Neural crest cell (in vitro differentiated cells): ENCODE measurements at places on chromosomes 2 and 18.

- peak; percentile 60 for DNase-seq
Observed at GRCh38 chr2:85243101-85244072, 84.4 kb downstream of the TGOLN2 start.

DNA sequence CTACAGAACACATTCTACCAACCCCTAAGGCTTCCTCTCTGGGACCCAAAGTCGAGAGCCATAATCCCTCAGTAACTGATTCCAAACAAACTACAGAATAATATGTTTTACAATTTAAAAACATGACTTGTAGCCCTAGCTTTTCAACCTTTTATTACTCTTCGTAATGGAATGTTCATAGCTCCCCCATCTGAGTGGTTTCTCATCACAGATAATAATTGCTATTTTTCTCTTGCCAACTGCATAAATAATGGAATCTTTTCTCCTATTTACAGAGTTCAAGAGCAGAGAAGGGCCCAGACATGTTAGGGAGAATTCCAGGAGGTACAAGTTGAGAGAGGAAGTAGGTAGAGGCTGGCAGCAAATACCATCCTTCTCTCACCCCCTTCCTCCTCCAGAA is 59.9 kb upstream of the CERS6 start:
- no peak for DNase-seq

DNA sequence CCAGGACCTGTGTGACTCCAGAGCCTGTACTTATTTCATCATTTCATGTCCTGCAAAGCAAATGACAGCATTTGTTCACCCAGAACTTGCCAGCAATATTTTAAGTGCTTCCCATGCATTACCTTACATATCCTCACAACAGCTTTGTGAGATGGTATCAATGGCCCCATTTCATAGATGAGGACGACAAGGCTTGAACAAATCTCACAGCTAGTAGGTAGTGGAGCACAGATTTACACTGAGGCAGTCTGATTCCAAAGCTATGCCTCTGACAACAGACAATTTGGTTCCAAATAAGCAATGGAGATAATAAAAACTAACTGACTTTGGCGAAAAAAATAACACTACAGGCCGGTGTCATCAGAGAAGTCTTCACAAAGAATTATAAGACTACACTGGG is 33.5 kb downstream of the LRP2 start:
- no peak for DNase-seq

DNA sequence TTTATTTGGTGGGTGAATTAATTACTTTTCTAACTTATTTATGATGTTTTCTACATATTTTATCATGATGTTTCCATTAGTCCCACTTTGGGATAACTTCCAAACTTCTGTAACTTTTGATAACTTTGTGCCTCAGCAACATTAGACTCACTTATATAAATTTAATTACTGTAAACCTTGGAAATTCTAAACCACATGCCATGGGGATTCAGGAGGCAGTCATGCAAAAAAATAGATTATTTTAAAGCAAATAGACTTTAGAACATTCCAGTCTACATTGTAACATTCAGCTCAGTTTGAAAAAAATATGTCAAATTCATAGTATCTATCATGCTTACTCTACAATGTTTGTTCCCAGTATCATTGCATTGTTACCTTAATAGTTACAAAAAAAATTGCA is 728.5 kb upstream of the NRXN1 start:
- no peak for DNase-seq

DNA sequence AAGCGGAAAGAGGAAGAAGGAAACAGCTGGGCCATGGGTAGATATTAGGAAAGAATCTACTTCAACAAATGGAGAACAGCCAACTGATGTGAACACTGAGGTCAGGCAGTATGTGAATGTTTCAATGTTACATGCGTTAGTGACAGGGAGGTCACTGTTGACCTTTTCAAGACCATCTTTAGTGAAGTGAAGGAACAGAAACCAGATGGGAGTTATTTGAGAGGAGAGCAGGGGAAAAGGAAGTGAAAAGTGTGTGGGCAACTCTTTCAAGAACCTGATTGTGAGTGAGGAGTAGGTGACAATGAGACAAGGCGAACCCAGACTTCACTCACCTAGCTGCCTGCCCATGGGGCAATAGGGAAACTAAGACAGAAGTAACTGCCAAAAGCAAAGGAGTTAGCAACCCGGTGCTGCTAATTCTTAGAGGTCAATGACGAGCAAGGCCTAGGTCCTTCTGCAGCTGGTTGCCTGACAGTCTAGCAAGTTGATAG is 67.0 kb downstream of the SP3 start:
- no peak for DNase-seq

DNA sequence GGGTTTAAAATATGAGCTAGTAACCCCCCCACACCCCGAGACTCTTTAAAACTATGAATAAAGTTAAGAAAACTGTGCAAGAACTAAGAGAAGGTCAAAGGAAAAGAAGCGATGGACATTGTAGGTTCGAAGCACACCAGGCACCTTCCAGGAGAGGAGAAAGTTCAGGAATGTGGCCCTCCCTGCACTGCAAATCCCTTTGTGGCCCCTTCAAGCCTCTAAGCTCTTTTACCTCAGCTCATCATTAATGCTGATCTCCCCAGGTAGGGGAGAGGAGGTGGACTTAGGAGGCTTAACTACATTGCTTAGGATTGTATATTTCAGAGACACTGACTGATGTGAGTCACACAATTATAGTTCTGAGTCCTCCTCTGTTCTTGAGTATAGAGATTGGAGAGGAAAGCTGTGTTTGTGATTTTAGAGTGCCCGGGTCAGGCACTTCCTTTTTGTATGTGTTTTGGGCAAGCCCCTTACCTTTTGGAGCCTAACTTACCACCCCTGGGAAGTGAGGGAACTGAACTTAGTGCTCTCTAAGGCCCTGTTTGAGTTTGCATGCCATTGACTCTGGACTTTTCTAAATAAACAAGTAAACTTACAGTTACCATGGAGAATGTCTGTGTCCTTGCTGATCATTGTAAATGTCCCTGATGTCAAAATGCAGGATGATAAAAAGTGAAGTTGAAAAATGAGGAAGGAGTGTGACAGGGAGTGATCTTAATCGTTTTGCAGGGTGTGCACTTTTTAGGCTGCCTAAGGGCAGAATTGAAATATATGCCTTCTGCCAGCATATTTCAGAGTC is 140.8 kb upstream of the ZEB2 start:
- DNase-seq, result no peak

DNA sequence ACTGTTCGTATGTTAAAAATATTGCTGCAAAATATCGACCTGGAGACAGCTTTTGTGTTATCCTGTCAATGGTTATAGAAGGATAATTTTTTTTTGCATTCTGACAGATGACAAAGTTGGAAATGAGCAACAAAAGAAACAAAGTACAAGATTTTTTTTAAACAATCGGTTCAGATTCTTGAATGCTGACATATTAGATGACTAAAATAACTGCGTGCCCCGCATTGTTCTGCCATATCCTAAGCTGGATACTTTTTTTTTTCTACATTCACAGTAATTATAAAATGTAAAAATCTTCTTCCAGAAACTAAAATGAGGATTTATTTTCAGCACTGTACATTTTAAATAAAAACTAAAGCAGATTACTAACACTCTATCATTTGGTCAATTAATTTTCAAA is 67.1 kb downstream of the ABCG8 start:
- DNase-seq, result no peak

- DNase-seq, result no peak
Observed at GRCh38 chr2:29053223-29053622, 21.1 kb downstream of the PCARE start.

DNA sequence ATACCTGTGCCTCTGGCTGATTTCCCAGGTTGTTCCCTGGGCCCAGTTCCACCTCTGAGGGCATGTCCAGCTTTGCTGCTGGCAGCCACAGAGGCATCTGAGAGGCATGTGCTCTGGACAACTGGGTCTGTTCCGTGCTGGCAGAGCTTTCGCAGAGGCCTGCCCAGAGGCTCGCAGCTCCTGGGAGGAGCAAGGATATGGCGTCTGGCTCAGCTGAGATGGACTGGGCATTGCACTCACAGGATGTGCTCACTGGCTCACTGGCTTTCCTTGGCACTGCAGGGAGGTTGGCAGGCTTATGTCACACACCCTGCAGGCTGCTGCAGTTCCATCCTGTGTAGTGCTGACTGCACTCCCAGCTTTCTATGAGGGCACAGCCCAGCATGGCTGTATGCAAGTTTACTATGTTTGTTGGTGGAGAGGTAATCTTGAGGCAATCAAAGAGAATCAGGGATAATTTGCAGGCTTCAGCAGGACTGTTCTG is 172.3 kb downstream of the PRKCE start:
- no peak for DNase-seq

- DNase-seq, result no peak
Observed at GRCh38 chr2:42036413-42036812, 11.4 kb upstream of the PKDCC start.

- no peak for DNase-seq
Observed at GRCh38 chr2:24123922-24124580, 782 bp downstream of the FAM228B start.

DNA sequence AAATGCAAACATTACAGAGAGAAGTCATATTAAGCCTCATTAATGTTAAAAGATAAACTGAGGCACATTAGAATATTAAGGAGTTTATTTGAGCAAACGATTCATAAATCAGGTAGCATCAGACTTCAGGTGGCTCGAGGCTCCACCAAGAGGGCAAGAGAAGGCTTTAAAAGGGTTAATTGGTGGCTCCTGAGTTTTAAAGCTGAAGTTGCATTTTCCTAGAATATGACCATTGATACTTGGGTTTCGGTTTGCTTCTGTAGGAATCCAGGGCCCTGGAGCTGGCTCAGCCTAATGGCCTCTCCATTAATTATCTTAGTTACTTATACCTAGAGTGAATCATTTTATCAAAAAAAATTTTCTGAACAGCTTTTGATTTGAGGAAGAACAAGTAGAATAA is 123.7 kb upstream of the NABP1 start:
- no peak for DNase-seq

DNA sequence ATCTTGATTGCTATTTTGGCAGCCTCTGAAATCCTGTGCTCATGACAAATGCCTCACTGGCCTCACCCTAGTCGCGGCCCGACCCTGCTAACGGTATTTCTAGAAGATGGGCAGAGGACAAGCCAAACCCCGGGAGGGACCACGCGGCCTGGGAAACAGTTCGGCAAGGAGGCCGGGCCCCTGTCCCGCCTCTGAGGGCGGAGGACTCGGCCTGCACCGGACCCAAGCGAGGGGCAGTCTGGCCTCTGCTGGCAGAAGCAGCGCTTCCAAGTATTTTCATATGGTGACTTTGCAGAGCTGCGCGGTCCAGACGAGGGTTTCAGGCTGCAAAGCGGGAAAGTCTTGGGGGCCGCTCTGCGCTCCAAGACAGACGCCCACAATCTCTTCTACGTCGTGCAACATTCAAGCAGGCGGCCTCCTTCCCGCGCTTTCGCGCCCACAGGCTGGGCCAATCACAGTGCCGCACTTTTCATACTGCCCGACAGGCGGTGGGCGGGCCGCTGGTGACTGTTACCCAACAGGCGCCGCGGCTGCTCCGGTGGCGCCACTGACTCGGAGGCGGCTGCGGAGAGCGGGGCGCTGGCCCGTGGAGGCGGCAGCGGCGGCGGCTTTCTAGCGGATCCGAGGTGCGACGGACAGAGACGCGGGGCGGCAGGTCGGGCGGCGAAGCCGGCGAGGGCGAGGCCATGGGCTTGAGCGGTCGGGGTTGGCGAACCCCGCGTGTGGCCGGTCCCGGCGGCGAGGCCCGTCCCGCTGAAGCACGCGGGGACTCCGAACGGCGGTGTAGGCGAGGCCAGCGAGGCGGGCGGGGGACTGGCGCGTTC is at the start of gene RBM44:
Gene RBM44, plus strand, starts transcription at position 544 of the 824 bp plus-strand sequence. CDS start 14,831 bp downstream, outside the sequence.
- no peak for DNase-seq

DNA sequence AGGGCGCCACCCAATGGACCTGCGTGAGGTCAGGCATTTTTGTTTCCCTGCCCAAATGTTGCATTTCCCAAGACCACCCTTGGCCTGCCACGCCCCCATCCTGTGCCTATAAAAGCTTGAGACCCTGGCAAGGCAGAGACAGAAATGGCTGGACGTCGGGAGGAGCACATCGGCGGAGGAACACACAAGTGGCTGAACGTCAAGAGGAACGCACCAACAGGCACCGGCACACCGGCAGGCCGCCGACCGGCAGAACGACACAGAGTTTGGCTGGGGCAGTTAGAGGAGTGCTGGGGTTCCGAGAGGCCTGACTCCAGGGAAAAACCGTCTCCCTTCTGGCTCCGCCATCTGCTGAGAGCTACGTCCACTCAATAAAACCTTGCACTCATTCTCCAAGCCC is 35.9 kb downstream of the DCDC2C start:
- DNase-seq, result no peak

DNA sequence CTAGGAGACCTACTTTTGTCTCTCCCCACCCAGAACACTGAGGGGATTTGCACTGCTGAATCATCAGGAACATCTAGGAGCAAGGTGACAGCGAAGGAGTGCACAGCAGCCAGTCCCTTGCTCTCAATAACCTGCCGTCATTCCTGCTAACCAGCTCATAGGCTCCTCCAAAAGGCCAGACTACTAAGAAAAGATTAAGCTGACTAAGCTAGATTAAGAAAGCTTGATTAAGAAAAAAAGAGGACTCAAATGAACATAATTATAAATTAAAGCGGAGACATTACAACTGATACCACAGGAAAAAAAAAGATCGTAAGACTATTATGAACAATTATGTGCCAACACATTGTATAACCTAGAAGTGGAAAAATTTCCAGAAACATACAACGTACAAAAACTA is 1254.8 kb upstream of the CHAC2 start:
- no peak for DNase-seq

DNA sequence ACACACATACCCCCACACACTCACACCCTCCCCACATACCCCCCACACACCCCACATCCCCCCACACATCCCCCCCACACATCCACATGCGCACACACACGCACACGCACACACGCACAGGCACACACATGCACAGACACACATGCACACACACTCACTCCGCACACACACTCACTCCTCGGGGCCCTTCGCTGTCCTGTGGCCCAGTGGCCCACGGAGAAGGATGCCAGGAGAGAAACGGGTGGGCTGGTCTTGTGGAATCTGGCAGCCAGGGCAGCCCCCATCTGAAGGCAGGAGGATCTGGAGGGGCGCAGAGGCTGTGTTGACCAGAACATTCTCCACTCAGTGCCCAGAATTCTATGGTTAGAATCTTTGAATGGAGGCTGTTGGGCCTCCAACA is 51.6 kb downstream of the ACAA2 start:
- DNase-seq, result no peak

- DNase-seq, result no peak
Observed at GRCh38 chr2:10923008-10923375, 11.3 kb downstream of the KCNF1 start.

DNA sequence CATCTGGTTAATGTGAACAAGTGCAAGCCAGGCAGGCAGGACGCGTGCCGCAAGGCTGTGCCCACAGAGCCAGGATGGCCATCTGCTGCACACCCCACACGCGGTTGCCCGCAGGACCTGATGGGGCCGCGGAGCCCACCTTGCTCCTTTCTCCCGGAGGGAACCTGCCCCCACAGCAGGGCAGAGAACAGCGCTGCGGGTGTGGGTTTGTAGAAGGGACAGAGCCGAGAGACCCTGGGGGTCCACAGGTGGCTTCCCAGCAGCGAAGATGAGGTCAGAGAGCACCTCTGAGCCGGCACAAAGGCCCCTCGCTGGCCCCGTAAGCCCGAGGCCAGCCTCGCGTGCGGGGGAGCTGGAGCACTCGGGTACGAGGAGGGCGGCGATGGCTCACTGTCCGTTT is 460.8 kb upstream of the SALL3 start:
- DNase-seq, result no peak
